ENCODE measurements at places on chromosomes 2 and 18. TPM values are rescaled to one million over a fixed set of nuclear protein-coding genes. Genes with fewer than 3 reads are reported as not detected.

- no peak for DNase-seq
Measured at GRCh38 chr18:35835366-35835765, 137.1 kb upstream of the RMP24 start.

DNA sequence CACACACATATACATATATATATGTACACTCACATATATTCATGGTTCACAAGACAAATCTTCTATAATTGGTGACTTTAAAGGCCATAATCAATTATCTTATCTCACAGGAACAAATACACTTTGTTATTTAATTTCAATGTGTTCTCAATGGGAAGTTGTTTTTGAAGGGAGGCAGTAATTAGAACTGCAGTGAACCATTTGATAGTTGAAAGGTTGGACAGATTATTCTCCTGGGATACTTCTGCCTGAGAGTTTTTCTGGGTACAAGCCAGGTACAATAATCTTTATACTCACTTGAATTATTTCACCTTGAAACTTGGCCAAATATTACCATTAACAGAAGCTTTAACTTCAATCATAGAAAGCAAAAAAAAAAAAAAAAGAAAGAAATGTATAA, 546.6 kb upstream of the LRRTM4 start:
- no peak for DNase-seq

- no peak for DNase-seq
Measured at GRCh38 chr18:60675801-60676200, 303.2 kb upstream of the MC4R start.

CCDC178 gene
- total RNA-seq, result not detected

FRZB gene
- total RNA-seq, result not detected
